ENCODE measurements at places on chromosomes 1 and 21. TPM values are rescaled to one million over a fixed set of nuclear protein-coding genes. Genes with fewer than 3 reads are reported as not detected.

Gene TLCD4
- 13.1 TPM for total RNA-seq

Gene ACTL8
- total RNA-seq, result not detected

Gene LORICRIN
- total RNA-seq, result 0.44 TPM

Gene LIN28A
- total RNA-seq, result not detected

Gene TFF3
- 3.6 TPM for total RNA-seq

Gene DCDC2B
- not detected for total RNA-seq

Gene CELA3A
- total RNA-seq, result not detected

Gene VHLL
- not detected for total RNA-seq

Gene SMCP
- total RNA-seq, result not detected

Gene ICOSLG
- total RNA-seq, result 1.6 TPM

Gene CFHR3
- total RNA-seq, result 0.22 TPM

Gene SFN
- total RNA-seq, result 8.5 TPM

Gene VAV3
- 22.1 TPM for total RNA-seq

Gene OR2L2
- 0.88 TPM for total RNA-seq
